ENCODE measurements at places on chromosomes 2 and 18.
A peak's percentile ranks its signal among the peaks of the same experiment; 100 is the strongest.

GRCh38 chr2:65057391-65058052 lies 1.3 kb downstream of the CEP68 start:
- DNase-seq, result peak; percentile 50

GRCh38 chr2:88016960-88017779 lies 823 bp upstream of the RNU2-63P start:
- DNase-seq, result no peak

- DNase-seq, result no peak
Observed at GRCh38 chr2:158750458-158751125, 44.5 kb upstream of the DAPL1 start.

DNA sequence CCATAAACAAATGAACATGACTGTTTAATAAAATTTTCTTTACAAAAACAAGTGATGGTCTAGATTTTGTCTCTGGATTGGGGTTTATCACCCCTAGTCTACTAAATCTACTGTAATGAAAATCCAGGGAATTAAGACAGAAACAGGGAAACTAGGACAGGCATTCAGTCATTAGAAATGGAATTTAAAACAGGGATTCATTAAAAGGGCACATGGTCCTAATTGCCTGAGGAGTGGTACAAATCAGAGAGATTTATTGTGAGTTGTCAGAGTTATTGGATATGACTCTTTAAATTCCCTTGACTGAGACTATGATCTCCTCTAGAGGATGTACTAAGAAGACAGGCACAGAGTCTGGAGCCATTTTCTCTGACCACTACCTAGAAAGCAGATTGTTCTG lies 670.9 kb upstream of the GCFC2 start:
- no peak for DNase-seq

- DNase-seq, result peak; percentile 77
Observed at GRCh38 chr2:105328281-105329196, 996 bp downstream of the TGFBRAP1 start.

DNA sequence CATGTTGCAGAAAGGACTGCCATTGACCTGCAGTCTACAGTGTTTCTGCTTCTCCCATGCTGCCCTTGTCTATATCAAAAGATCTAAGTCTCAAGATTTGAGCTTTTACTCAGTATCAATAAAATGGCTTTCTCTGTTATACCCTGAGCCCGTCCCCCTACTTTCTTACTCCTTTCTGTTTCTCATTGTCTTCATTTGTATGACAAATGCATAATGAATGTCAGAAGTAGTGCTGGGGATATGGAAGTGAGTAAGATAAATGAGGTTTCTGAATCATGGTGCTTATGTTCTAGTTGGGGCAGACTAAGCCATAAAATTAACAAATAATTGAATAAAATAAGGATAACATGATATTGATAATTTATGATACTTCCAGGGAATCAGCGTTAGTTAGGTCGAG lies 128.6 kb downstream of the PARD3B start:
- DNase-seq, result peak; percentile 82

DNA sequence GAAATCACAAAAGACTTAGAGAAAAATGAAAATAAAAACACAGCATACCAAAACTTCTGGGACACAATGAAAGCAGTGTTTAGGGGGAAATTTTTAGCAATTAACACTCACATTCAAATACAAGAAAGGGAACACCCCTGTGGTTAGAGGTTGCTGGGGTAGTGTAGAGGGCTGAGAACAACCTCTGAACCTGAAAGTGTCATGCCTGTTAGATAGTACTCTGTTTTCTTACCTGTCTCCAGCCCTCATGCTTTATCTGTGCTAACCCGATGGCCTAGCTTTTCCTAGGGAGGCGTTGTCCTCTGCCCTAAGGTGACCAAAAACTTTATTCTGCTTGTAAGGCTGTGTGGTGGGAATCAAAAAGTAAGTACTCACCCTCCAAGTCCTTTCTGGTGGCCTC lies 122.6 kb upstream of the OTX1 start:
- no peak for DNase-seq

DNA sequence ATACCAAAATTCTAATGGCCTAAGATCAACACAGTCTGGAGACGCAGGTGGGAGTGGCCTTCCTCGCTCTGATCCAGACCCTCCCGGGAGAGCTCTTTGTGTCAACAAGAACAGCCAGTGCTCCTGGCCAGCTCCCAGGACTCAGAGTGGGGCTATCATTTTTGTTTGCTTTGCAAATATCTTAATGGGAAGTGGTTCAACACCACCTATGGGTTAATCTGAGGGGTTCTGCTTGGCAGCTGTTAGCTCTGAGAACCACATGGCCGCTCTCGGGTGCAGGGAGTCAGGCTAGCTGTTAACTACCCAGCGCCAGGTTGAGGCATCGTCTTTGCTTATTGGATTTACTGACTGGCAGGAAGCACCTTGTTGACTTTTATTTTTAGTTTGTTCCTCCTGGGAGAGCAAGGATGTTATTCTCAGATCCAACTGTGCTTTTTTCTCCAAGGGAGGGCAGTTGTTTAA lies 184.8 kb upstream of the SP5 start:
- peak; percentile 89 for DNase-seq

- peak; percentile 81 for DNase-seq
Observed at GRCh38 chr2:220143336-220143735, 515.9 kb downstream of the SLC4A3 start.

GRCh38 chr2:100742277-100743254 lies 77.4 kb upstream of the NPAS2 start:
- DNase-seq, result peak; percentile 97

GRCh38 chr2:45888641-45889040 lies 237.2 kb downstream of the PRKCE start:
- DNase-seq, result no peak

DNA sequence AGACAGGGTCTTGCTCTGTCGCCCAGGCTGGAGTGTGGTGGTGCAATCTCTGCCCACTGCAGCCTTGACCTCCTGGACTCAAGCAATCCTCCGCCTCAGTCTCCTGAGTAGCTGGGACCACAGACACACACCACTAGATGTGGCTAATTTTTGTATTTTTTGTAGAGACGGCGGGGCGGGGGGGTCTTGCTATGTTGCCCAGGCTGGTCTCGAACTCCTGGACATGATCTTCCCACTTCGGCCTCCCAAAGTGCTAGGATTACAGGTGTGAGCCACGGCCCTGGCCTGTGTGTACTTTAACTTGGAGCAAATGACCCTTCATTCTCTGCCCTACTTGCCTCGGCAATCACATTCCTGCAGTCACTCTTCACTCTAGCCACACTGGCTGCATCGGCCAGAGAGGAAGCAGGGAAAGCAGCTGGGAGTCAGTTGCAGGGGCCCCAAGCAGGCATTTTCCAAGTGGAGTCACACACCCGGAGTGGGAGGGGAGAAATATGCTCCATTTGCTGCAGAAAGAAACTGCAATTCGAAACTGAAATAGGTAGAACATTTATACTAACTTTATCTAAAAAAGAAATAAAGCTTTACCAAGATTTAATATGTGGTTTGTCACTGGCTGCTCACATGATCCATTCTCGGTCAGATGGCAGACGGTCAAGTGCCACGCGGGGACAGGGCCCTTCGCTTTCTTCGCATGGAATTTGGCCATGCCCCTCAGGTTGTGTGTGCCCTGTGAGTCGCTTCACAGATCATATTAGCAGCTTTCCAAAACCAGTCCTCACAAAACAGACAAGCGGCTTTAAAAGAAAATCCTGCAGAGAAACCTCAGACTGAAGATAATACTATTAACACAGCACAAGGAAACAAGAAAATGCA lies 37.1 kb downstream of the FAM161A start:
- DNase-seq, result peak; percentile 2

DNA sequence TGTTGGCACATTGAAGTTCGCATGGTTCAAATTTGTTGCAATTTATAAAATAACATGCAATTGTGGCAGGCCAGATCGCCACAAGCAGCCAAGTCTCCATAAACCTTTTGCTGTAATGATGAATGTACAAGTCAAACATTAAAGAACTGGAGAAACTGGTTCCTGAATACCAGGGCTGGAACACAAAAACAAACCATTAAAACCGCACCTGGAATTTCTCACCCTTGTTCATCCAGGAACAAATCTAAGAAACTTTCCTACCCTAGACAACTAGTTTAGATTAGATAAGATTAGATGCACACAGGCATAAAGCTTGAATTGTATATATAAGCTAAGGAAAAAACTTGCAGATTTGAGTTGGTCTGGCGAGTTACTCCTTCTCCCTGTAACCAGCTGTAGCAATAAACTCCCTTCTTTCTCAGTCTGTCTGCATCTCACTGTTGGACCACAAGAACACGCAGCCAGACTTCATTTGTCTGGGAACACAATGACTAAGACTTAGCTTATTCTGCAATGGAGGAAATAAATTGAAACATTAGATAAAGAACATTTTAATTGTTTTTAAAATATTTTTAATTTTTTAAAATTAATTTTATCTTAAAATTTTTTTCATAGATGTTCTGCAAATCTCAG lies 1835.5 kb upstream of the LRRTM1 start:
- no peak for DNase-seq

- DNase-seq, result no peak
Observed at GRCh38 chr18:9482790-9483189, 7.5 kb downstream of the RALBP1 start.

- DNase-seq, result no peak
Observed at GRCh38 chr2:28546242-28546641, 50.4 kb downstream of the PLB1 start.

- DNase-seq, result peak; percentile 49
Observed at GRCh38 chr2:12120281-12121150, 374.1 kb downstream of the LPIN1 start.

DNA sequence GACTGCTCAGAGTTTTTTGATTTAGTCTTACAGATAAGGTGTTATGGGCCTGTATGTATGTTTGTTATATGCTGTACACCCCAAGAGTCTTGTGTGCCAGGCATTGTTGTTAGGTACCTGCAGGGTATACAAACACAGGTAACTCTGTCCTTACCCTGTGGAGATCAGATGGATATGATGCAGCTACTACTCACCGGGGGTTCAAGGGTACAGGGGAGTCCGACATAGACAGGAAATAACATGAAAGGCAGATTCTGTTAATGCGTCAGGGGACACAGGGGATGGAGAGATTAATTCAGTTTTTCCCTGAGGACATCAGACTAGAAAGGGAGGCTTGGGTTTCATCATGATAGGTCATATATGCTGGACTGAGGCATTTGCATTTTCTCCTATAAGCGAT lies 31.3 kb downstream of the TRAK2 start:
- no peak for DNase-seq

- DNase-seq, result no peak
Observed at GRCh38 chr2:240210198-240210965, 69.9 kb upstream of the OTOS start.

GRCh38 chr18:59959606-59960005 lies 59.8 kb downstream of the PMAIP1 start:
- DNase-seq, result no peak

DNA sequence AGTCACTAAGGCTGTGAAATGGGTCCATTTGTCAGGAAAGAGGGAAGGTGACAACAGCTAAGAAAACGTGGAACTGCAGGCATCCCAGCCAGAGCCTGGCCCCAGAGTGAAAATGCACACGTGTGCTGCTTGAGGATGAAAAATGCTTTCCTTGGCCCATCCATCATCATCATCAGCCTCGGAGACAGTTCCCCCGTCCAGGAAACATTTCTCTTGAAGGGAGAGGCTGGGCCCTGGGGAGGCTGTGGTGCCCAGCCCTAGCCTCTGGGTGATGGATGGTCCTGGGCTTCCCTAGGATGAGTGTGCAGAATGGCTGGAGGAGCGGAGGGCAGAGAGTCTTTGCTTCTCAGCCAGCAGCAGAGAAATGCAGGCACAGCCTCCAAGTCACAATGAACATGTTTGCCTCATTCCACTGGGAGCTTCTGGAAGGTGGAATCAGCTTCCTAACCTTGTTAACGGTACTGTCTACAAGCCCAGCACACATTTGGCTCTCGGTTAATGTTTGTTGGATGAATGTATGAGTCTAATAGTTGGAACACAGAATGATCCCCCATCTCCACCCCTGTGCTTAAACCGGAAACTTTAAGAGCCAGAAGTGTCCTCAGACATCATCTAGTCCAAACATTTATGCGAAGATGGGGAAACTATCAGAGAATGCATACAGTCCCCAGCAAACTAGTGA lies 164.0 kb downstream of the RDH14 start:
- no peak for DNase-seq

- peak; percentile 99 for DNase-seq
Observed at GRCh38 chr2:28621172-28622100, 125.6 kb downstream of the PLB1 start.

- DNase-seq, result no peak
Observed at GRCh38 chr18:80068571-80069272, 34.5 kb downstream of the RBFA start.

GRCh38 chr18:63867368-63868125 lies 20.0 kb upstream of the SERPINB2 start:
- no peak for DNase-seq

- peak; percentile 58 for DNase-seq
Observed at GRCh38 chr2:237616734-237617586, 10.4 kb upstream of the LRRFIP1 start.

- peak; percentile 33 for DNase-seq
Observed at GRCh38 chr2:164976301-164976700, 21.0 kb upstream of the SLC38A11 start.

DNA sequence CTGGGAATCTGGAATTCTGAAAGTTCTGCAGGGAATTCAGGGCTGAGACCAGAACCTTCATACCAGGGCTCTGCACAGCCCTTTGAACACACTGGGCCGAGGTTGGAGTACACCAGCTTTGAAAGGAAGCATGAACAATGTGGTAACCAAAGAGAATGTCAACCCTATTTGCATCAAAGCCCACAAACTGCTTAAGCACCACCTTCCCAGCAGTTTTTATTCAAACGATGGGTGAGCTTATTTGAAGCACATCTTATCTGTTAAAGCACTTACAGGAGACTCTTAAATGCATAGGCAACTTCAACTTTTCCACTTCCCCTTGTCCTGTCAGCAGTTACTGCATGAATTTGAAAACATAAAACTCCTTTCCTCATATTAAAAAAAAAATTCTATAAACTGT lies 96.6 kb downstream of the TXNL1 start:
- no peak for DNase-seq

GRCh38 chr18:11494107-11494506 lies 115.3 kb upstream of the SLC35G4 start:
- peak; percentile 64 for DNase-seq

GRCh38 chr2:38517284-38517683 lies 85.4 kb downstream of the HNRNPLL start:
- peak; percentile 42 for DNase-seq

DNA sequence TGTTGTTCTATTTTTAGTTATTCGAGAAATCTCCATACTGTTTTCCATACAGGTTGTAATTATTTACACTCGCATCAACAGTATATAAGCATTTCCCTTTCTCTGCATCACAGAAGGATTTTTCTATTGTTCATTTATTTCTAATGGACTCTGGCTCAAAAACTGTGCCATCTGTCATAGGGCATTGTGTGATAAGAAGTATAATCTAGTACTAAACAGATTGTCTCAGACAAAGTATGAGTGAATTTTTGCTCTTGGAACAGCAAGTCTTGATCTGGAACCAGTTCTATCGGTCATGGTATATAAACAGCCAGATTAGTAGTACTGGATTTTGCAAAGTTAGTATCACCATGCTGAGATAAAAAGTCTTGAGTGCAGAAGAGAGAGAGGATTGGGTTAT lies 145.8 kb downstream of the KIAA1328 start:
- DNase-seq, result no peak

DNA sequence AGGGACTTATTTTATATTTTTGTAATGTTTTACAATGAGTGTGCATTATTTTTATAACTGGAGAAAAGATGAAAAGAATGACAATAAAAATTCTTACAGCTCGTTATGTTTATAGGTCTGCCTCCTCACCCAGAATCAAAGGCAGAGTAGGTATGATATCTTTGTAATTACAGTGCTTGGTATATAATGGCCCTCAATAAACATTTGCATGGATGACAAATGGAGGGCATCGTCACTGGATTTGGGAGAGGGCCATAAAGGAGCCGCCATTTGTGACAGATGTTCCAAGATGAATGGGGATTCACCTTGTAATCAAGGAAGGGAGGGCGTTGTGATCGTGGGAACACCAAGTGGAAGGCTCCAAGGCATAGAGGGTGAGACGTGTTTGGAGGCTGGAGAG lies 22.6 kb upstream of the GIGYF2 start:
- no peak for DNase-seq

Data from iris pigment epithelial cell (primary cell).